ENCODE measurements at places on chromosomes 5 and 9. TPM values are rescaled to one million over a fixed set of nuclear protein-coding genes. Genes with fewer than 3 reads are reported as not detected.

GRCh38 chr5:159873680-159874079 lies 42.6 kb upstream of the ADRA1B start:
- no peak for DNase-seq

- DNase-seq, result no peak
These were observed 883 bp upstream of the RNF145 start for GRCh38 chr5:159210210-159210661.

DNA sequence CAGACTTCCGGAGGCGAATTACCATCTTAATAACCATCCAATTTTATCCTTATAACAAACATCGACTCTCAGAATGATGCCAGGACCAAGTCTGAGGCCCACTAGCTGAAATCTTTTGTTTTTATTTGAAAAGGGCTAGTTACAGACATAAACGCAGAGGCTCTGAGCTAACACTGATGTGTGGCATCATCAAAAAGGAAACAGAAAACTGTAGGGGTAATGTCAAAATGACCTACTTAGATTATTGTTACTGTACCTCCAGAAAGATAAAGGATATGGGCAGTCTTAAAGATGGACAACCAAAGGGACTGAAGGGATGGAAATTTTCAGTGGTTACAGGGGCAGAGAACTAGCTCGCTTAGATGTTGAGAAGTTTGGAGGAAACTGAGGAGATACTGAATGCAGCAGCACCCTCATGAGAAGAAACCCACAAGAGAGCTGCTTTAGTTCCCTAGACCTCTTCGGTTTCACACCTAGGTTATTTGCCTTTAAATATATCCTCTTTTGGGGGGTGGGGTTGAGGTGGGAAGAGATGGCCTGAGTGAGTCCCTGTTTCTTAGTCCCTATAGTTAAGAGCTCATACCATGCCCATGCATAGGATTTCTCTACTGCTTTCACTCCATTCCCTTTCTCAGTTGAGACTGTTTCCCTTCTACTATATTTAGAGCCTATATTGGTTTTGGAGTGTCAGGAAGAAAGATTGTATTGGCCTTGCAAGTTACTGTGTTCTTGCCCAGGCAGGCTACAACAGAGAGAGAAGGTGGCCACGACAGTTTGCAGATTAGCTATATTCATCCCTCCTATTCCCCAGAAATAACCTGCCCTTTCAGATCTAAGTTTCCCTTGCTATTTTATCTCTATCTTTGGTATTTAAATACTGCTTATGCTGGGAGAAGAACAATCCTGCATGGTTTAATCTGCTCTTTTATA lies 320.4 kb upstream of the EFNA5 start:
- no peak for DNase-seq

DNA sequence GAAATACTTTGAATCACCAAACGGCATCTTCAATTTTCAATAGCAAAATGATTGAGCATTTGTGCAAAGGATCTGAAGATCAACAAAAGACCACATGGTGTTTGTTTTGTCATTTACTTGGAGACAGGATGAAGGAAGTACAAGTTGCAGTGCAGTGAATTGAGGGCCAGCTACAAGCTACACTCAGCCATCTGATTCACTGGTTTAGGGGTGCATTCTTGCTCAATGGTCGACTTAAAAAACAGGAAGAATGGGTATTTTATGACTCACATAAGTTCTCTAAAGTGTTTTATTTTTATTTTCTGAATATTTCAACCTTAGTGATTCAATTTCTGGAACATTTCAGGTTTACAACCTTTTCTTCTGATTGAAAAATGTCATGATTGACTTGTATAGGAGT lies 412.1 kb upstream of the ADAMTSL1 start:
- DNase-seq, result no peak

Gene TTC23L
- total RNA-seq, result not detected

DNA sequence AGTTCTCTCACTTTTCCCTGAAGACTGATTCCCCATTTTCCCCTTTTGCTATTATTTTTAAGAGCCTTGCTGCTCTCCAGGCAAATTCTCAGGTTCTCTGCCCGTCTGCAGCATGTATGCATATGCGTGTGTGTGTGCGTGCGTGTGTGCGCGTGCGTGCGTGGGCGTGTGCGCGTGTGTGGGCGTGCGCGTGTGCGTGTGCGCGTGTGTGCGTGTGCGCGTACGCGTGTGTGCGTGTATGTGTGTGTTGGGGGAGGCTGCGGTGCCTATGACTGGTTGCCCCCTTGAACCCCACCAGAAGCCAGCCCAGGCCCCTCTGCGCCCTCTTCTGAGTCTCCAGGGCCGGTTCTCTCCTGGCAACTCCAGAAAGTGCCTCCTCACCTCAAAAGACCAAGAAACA lies 987 bp upstream of the FOXI1 start:
- DNase-seq, result no peak

- DNase-seq, result no peak
These were observed 8.8 kb downstream of the PLGRKT start for GRCh38 chr9:5428794-5429528.

DNA sequence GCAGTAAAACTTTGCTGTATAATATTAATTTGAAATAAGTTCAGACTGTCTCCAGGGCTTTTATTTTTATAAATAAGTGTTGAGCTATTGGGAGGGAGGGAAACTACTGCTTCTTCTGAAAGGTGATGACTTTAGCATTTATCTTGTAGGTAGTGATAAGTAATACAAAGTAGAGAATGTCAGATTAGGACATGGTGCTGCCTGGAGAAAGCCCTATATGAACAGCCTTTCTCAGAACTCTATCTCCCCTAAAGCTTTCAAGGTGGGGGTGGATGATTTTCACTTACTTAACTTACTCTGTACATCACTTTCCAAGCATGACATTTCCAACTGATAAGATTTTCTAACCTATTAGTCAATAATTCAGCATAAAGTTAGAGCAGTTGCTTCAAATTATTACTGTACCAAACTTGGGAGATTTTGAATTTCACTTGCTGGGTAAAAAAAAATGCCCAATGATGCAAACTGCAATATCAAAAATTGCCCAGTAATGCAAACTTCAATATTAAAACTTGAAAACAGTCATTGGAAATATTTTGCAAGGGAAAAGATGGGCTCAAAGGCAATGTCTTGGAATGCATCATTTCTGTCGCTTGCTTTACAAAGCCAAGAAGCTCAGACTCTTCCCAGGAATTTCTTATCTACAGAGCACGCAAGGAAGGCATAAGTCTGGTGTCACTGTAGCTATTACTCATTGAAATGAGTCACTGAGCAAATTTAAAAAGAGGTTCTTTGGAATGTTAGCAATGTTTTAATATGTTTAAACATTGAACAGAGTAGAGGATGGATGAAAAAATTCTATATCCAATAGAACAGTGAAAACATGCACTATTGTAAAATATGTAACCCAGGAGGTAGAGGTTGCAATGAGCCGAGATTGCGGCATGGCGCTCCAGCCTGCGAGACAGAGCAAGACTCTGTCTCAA lies 569.5 kb downstream of the PSAT1 start:
- DNase-seq, result peak; percentile 8

Gene NUP155
- total RNA-seq, result 41.5 TPM

GRCh38 chr9:19498015-19498414 lies 89.2 kb downstream of the ACER2 start:
- DNase-seq, result no peak

DNA sequence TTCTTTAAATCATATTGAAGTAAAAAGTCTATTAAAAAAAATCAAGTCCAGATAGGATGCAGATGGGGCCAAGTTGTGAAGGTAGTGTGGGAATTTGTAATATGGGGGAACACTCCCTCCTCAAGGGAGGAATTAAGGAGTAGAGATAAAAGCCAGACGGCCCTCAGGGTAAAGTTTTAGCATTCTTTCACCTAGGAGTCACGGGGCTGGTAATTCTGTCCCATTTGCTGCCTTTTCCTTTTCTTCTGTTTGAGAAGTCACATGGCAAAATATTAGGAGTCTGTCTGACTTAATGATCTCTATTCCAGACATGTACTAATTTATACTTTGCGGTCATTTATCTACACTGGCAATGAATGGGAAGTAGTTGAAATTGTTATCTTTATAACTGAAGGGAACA lies 61.9 kb downstream of the SNX24 start:
- DNase-seq, result no peak
